ENCODE measurements at places on chromosomes 13 and 19. TPM values are rescaled to one million over a fixed set of nuclear protein-coding genes. Genes with fewer than 3 reads are reported as not detected.

TGFBR3L gene
- 0.87 TPM for polyA plus RNA-seq

IL4I1 gene
- polyA plus RNA-seq, result 0.35 TPM

- peak; percentile 65 for DNase-seq
- peaks cover 39% of the 10 kb centered on the region for H3K27me3 ChIP-seq
- H3K27ac ChIP-seq, result no peak overlapping the region
These were observed 48.9 kb downstream of the MYH14 start for GRCh38 chr19:50252111-50252886.

GRCh38 chr19:56476651-56477428 is at the start of gene ZNF667:
ZNF667 (minus strand) TSS chr19:56477345; CDS start chr19:56462370, 14,975 bp downstream.
- H3K4me1 ChIP-seq, result no peaks in the 10 kb centered on the region
- peak within 1 kb of the TSS; percentile 79 for H3K4me3 ChIP-seq
- peaks cover 6% of the 10 kb centered on the region for H3K36me3 ChIP-seq
- DNase-seq, result peak; percentile 28

DNA sequence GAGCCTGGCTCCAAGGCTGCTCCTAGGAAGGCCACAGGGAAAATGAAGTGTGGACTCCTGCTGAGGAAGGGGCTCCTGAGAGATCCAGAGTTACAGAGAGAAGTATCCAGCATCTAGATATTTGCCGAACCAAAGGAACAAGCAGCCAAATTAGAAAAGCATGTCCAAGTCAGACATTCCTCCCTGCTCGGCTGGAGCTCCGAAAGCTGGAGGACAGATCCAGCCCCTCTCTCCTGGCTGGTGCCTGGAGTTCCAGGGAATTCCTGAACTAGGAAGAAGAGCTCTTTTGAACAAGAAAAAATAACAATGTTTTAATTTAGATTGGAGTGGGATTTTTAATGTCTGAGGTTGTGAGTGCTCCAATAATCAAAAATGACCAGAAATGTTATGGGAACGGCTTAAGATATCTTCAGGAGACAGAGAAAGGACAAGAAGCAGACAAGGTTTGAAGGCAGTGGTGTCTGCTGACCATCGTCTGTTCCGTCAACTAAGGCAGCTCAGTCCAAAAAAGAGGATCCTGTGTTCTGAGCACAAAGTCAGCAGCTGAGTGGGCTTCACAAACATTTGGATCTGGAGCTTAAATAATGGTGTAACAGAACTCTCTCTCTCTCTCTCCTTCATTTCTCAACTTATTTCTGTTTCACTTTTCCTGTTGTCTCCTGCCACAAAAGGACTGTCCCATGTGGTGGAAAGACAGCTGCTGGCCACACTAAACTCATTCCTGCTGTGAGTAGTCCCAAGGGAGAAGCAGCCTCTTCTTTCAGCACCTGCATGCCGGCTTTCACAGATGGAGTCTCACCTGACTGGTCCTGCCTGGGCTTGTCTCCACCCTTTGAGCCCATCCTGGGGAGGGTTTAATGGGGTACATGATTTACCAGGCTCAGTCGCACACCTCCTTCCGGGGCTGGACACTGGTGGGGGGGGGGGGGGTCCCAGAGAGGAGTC is 31.5 kb upstream of the IRS2 start:
- H3K4me3 ChIP-seq, result no peak overlapping the region
- no peaks in the 10 kb centered on the region for H3K27me3 ChIP-seq
- H3K27ac ChIP-seq, result no peak overlapping the region
- peaks cover 3% of the 10 kb centered on the region for H3K4me1 ChIP-seq

GRCh38 chr19:29782260-29782580 is 29.6 kb upstream of the CCNE1 start:
- no peaks in the 10 kb centered on the region for H3K36me3 ChIP-seq
- no peaks in the 10 kb centered on the region for H3K27me3 ChIP-seq
- no peak overlapping the region for H3K27ac ChIP-seq
- H3K4me1 ChIP-seq, result no peaks in the 10 kb centered on the region
- no peak for DNase-seq
- no peak overlapping the region for H3K4me3 ChIP-seq

GRCh38 chr13:102401766-102402165 is at the start of gene FGF14:
FGF14 (minus strand) TSS chr13:102402048.
- no peaks in the 10 kb centered on the region for H3K36me3 ChIP-seq
- DNase-seq, result peak; percentile 31
- peak within 1 kb of the TSS; percentile 96 for H3K27ac ChIP-seq
- H3K4me1 ChIP-seq, result no peaks in the 10 kb centered on the region
- H3K27me3 ChIP-seq, result no peaks in the 10 kb centered on the region
- peak within 1 kb of the TSS; percentile 83 for H3K4me3 ChIP-seq

DNA sequence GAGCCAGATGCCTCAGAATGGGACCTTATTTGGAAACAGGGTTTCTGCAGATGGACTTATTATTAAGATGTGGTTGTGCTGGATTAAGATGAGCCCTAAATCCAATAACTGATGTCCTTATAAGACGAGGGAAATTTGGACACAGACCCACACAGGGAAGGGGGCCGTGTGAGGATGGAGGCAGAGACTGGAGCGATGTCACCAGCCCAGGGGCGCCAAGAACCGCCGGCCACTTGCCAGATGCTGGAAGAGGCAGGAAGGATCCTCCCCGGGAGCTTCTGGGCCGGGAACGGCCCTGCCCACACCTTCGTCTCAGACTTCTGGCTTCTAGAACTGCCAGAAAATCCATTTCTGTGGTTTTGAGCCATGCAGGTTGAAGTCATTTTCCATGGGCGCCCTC is 26.6 kb downstream of the GNG7 start:
- no peaks in the 10 kb centered on the region for H3K4me1 ChIP-seq
- H3K27ac ChIP-seq, result no peak overlapping the region
- DNase-seq, result no peak
- H3K36me3 ChIP-seq, result no peaks in the 10 kb centered on the region
